ENCODE measurements at places on chromosomes 6 and 20.

GRCh38 chr6:143301188-143301587 is 149.3 kb downstream of the ADAT2 start:
- DNase-seq: no peak

DNA sequence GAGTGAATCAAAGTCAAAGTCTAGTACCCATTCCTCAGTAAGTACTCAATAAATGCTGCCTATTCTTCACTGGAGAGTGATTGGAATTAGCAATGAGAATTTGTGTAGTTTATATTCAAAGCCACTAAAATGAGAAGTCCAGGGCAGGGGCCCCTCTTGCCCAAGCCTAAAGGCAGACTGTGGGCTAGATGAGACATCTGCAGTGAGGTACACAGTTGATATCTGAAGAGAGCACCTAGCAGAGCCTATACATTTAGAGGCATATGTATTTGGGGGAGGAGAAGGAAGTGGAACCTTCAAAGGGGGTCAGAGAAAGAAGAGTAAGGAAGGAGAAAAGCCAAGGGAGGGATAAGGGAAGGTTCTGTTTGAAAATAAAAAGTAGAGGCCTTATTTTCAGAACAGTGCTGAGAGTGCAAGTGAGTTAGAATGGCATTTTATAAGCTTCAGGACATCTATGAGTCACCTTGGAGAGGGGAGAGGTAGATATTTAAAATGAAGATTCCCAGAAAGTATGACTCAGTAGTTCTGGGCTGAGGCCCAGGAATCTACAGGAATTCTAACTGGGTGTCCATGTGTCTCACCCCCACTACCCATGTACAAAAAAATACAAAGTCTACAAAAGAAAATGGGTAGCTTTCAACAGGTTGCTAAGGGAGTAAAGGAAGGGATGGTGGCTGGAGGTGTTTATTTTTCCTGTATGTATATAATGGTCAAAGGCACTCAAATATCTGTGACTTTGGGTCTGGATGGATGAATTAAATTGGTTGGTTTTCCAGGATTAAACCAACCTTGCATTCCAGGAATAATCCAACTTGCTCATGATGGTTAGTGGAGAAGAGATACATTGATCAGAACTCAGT is 135.1 kb downstream of the ZFP64 start:
- peak; percentile 91 for DNase-seq

DNA sequence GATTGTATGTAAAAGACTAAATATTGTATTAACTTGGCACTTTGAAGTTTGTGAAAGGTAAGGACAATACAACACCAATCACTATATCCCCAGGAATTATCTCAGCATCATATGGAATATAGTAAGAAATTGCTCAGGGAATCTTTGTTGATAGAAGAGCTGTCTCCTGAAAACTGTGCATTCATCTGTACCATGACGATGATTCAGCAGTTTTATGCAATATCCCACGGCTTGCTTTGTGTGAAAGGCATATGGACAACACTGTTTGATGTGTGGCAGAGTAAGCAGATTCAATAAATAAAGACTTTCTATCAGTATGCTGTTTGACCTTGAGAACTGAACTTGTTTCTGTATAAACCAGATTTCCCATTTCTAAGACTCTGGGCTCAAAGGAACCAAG is 147.5 kb upstream of the PLN start:
- DNase-seq: no peak

DNA sequence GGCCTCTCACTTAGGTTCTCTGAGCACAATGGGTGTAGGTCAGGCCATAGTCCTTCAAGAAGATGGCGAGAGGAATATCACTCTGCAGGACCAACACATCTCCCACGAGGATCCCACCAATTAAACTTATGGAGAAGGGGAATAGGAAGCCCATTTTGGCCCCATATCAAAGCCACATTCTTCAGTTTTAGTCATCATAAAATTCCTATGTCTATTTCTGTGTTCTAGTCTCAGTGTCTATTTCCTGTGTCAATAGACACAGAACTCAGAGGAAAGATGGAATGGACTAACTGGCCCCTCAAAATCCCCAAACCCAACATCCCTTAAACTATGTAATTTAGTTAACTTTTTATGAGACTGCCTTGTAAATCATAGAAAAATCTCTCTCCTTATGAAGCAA is 216.8 kb downstream of the HACE1 start:
- peak; percentile 23 for DNase-seq

GRCh38 chr6:15405129-15406068 is 159.5 kb downstream of the JARID2 start:
- no peak for DNase-seq

DNA sequence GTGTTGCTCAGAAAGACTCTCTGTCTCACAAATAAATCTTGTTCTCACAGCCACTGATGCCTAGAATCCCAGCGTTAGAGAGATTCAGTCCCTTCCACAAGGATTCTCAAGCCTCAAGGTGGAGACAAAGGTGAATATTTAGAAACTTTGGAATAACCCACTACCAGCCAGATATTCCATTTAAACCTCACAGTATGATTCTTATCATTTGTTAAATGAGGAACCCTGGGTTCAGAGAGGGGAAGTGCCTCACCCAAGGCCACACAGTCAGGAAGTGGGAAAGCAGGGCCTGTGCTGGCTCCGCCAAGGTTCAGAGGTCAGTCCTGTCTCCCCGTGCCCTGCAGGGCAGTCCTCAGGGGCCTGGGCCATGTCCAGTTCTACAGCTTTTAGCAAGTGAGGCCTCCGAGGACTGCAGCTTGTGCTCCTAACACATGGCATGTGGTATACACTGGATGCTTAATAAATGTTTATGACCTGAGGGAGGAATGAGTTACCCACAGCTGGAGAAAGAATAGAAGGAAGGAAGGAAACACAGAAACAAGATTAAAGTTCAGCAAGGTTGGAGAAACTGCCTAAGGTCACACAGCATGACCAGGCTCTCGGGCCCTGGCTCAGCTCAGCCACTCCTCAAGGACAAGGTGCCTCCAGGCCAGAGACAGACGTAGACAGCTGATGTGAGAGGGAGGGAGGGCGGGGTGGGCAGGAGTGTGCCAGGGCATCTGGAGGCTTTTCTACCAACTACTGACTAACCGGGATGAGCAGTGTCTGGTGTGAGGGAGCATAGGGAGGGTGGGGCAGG is 3.9 kb upstream of the TGM2 start:
- no peak for DNase-seq

DNA sequence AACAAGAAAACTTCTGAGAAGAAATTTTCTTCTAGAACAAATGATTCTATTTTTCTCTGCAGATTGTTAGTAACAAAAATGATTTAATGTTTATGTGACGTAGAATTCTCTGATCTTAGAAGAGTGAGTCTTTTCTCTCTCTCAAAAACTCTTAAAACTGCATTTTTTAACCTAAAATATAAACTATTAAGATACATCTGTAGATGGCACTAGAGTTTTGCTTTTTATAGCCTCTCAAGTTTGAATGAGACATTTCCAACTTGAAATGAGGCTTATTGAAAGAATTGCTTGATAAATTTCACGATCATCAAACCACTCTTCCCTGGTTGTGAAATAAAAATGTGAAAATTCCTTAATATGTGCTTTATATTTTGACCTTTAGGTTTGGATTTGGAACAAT is 53.8 kb downstream of the PHF3 start:
- no peak for DNase-seq

GRCh38 chr6:48098923-48099322 is 12.1 kb downstream of the PTCHD4 start:
- DNase-seq: no peak

- no peak for DNase-seq
Measured at GRCh38 chr20:53944796-53945195, 125.6 kb downstream of the BCAS1 start.

GRCh38 chr6:29976253-29976587 is 33.9 kb downstream of the HLA-A start:
- DNase-seq: no peak

DNA sequence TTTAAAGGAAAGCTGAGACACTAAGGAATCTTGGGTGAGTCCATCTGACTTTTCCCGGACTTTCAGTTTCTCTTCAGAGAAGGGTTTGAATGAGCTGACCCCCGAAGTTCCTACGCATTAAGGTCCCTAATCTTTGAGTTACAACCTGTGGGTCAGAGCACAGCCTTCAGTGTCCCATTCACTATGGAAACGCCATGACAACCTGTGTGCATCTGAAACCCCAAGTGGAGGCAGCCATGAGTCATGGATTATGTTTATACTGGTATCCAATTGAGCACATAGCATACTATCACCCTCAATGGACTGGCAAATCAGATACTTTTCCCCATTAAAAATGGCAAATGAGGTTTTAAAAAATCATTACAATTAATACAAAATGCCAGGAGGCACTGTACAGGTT is 11.4 kb downstream of the MYLK4 start:
- DNase-seq: peak; percentile 25

DNA sequence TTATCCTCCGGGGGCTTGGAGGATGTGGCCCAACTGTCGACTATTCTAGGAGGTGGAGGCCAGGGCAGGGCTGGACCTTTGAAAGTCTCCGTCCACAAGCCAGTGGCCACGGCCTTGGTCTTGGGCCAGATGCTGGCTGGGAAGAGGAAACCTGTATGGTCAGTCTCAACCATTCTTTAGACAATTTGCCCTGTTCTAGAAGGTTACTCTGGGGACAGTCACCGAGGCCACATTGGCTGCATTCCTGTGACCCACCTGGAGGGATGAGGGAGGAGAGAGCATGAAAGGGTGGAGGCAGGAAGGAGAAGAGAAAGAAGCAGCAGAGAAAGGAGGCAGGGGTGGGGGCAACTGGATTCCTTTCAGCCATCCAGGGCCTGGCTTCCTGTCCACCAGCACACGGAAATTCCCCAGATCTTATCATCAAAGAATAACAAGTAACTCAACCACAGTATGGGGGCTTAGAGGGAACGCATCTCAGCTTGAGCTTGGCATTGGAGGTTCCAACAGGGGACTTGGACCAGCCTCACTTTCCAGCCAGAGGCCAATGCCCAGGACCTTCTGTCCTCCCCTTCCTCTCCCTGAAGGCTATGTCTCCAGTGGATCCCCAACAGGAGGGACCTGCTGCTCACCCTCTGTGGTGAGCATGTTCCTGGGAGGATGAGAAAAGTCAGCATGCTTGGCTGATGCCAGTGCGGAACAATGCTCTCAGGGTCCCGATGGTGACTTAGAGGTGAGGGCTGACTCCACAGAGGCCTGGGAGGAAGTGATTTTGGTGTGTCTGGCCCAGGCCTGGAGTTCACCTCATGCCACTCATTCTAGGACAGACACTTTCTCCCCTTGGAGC is 30.4 kb downstream of the TGM2 start:
- DNase-seq: peak; percentile 25

DNA sequence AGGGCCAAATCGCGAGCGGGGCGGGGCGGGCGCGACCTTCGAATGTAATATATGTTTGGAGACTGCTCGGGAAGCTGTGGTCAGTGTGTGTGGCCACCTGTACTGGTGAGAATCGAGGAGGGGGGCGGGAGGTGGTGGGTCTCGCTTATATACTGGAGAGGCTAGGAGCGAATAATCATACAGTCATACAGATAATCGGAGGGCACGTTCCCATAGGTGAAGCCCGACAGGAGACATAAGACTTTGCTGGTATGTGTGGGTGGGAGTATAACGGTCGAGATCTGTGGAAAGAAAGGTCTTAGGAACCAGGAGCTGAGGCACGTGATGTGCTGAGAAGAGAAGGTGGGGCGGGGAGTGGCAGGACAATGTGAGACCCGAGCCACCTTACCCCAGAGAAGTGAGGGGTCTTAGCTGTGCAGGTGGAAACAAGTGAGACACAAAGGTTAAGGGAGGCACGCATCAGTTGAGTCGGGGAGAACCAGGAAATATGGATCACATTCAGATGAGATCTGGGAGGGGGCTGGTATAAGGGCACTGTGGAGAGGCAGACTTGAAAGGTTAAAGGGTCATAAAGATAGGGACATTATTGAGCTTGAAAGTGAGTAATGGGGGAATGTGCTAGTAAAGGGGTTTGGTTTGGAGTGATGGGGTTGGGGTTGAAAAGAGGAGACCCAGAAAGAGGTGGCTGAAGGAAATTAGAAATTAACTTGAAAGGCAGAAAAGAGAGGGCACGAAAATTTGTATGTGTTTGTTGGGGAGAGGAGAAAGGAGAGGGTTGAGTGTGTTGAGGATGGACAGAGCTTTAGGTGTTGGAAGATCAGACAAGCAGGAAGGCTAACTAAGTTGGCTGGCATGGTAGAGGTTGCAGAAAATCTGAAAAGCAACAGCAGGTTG is 589 bp downstream of the RNF5 start:
- DNase-seq: no peak

- DNase-seq: no peak
Measured at GRCh38 chr20:1287306-1287705, 21.2 kb downstream of the SNPH start.

DNA sequence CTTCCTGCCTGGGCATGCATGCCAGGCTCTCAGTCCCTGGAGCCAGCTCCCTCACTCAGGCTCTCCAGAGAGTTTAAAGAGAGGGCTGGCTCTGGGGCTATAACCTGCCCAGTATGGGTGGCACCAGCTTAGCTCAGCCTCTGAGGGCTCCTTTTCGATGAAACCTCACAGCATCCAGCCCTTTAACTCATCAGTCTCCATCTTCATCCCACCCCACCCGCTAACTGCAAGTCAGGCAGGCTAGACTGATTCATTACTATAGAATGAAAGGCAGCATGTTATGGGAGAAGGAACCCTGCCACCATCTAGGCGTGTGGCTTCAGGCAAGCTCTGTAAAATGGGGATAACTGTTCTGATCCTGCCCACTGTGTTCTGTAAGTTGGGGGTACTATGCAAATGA is 53.5 kb downstream of the RAB44 start:
- DNase-seq: no peak

DNA sequence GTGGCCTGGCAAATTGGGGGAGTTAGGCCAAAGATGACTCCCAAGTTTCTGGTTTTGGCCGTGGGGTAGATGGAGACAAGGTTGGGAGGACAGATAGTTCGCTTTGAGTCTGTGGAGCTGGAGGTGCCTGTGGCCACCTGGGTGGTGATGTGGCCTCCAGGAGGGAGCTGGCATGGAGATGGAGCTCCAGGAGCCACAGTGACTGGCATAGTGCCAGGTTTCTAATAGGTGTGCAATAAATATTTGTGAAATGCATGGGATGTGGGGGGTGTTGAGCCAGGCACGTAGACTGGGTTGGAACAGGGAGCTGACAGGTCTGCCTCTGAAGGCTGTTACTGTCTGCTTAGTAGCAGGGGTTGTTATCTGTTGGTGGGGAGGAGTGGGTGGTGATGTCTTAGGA is 102.7 kb downstream of the PAX1 start:
- DNase-seq: no peak

DNA sequence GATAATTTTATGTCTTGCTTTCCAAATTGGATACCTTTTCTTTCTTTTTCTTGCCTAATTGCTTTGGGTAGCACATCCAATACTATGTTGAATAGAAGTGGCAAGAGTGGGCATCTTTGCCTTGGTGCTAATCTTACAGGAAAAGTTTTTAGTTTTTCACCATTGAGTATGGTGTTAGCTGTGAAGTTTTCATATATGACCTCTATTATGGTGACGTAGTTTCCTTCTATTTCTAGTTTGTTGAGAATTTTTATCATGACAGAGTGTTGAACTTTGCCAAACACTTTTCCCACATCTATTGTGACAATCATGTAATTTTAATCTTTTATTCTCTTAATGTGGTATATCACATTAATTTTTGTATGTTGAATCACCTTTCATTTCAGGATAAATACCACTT is 216.1 kb downstream of the LRFN2 start:
- no peak for DNase-seq

- DNase-seq: no peak
Measured at GRCh38 chr20:16621435-16622141, 48.3 kb upstream of the KIF16B start.
